Activated CD4-positive, alpha-beta memory T cell treated with anti-CD3 and anti-CD28 coated beads for 36 hours (primary cell): ENCODE measurements at places on chromosomes 11 and 22.
A peak's percentile ranks its signal among the peaks of the same experiment; 100 is the strongest.

- no peak for DNase-seq
Observed at GRCh38 chr11:64477675-64478074, 113.3 kb upstream of the SLC22A12 start.

DNA sequence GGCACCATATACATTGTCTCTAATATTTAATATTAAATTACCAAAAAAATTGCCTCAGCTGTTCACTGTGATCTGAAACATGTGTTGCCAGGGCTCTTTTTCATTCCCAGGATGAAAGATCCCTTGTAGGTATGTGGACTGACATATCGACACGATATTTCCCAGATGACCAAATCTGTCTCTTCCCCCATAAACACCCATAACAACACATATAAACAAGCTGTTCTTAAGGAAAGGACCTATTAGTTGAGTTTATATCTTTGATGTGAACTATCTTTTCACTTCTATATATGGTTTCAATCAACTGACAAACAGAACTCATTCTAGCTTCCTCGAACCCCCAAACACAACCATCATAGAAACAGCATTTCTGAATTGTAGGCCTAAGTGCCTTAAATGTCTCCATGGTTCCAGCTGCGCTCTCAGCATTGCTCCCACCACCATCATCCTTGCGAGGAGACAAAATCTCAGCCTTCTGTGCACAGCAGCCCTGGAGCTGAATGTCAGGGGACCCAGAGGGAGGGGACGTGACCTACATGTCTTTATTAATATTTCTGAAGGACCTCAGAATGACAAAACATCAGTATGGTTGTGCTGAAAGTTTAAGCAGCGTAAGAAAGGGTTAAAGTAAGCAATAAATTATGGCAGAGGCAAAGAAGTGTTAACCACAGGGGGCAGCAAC, 67.0 kb downstream of the ETS1 start:
- DNase-seq, result no peak

GRCh38 chr11:7513234-7514098, at the start of gene PPFIBP2:
Gene PPFIBP2, plus strand, starts transcription at chr11:7513999. Its CDS starts 35,477 bp downstream, at chr11:7549476.
- DNase-seq, result peak; percentile 88

DNA sequence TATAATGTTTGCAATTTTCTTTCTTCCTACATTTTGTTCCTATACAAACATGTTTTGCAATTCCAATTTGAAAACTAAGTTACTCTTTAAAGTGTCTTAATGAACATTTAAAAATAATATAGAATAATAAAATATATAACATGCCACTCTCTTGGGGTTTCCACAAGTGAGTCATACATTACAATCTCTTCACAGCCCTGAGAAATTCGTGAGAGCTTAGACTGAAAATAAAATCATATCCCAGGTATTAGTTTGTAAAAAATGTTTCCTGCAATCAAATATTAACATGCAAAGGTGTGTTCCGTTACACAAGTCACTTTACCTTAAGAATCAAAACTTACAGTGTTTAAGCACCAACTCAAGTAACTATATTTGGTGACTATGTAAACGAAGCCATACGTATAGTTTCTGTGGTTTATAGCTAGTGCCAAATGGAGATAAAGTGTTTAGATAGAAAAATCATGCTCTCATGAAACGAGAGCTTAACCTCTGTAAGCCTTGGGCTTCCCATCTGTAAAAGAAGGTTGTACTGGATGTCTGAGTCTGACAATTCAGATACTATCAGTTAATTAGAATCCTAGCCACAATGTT, 253.6 kb upstream of the ANO3 start:
- no peak for DNase-seq

GRCh38 chr11:65719871-65720210, 757 bp downstream of the RNASEH2C start:
- peak; percentile 57 for DNase-seq

DNA sequence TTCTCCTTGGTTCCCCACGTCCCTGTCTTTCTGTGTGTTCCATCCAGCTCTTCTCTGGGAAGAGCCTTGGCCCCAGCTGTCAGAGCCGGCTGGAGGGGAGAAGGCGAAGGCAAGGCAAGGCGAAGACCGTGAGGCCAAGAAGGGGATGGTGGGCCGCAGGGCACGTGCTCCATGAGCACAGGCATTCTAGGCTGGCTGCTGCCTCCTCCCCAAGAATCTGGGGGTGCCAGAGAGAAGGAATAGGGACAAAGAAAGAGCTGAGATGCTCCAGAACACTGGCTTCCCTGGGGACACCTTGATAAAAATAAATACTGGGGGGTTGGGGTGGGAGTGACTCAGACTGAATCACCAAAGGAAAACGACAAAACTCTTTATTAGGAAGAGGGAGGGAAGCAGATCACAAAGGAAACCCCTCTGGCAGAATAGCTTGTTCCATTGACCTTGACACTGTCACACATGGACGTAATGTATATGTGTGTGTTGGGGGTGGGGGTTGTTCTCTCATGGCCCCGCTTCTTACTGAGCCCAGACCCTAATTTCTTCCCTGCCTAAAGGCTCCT, 52.5 kb downstream of the NECTIN1 start:
- DNase-seq, result no peak

GRCh38 chr22:23034621-23035556, 35.4 kb upstream of the GNAZ start:
- no peak for DNase-seq

DNA sequence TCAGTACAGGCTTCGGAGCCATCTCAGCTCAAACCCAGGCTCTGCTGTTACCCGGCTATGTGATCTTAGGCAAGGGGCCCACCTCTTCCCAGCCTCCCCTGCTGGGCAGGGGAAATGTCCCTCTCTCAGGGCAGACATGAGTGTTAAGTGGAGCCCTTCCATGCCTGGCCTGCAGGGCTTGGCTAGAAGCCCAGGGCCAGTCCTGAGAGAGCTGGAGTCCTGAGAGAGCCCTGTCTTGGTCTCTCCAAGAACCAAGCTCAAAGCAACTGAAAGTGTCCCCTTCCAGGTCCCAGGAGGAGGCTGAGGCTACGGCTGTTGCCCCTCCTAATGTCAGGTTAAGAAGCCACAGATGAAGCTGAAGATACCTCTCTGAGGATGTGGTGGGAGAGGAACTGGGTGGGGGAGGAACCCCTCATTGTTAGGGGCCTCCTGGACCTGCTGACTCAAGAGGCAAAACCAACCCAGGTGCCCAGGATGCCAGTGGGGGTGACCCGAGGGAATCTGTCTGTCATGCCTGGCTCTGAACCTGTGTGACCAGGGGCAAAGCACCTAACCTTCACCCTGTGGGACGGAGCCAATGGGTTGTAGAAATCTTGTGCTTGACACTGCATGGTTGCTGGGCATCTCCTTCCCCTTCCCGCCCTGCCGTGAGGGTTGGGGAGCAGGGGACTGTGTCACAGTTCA, 4.2 kb downstream of the ZP1 start:
- no peak for DNase-seq

GRCh38 chr11:67614730-67615714, 8.3 kb downstream of the NDUFV1 start:
- DNase-seq, result peak; percentile 81

DNA sequence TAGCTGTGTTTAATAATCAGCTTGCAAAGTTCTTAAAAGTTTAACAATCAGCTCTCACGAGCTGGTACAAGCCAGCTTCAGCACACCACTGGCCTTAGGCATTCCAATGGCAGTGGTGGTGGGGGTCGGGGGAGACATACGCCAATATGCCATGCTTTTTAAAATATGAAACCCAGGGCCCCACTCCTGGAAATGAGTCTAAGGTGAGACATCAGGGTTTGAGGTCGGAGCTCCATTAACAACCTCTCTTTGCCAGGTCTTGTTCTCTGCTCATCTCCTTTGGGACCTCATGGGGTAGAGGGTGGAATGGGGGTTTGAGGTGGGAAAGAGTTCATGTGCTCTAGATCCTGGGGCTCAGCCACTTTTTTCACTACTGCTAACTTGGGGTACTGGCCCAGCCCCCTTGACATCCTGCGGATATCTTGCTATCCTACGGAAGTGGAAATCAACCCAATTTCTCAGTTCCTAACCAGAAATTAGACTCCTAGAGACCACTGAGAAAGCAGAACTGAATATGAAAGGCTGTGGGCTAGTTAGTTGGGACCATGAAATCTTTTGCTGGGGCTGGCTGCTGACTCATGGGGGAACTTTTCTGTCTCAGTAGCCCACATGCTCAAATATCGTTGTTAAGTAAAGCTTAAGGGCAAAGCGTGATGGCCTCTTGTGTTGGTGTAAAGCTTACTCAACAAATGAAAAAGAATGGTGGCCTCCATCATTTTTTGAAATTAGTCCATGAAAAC, 90.1 kb downstream of the PDHX start:
- DNase-seq, result peak; percentile 73

DNA sequence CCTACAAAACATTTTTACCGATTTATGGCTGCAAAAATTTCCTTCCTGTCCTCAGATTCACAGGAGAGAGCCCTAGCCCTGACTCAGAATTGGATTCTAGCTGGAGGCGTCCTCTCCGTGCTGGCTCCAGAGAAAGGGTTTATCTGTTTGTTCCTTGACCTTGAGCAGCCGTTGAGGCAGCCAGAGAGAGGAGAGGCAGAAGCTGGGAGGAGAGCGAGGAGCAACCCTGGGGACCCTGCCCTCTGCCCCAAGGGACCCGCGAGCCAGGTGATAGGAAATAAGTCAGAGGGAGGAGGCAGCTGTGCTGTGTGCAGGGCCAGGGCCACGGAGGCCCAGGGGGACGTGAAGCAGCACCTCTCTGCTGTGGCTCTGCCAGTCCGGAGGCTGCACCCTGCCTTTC, 75.6 kb downstream of the IGLL1 start:
- no peak for DNase-seq

DNA sequence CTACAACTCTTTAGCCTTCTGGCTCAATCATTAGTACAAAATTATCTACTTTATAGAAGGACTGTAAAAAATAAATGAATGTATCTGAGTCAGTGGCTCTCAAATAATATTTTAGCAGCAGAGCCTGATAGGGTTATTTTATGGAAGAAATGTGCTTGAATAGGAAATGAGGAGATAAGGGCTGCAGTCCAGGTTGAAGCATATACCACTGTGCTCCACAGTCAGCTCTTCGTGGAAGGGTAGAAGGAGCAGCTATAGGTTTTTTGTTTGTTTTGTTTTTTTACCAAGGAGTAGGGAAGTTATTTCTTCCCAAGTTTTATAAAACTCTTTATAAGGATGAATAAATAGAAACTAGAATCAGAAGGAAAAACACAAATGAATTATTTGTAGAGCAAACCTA, 242.0 kb downstream of the DLG2 start:
- no peak for DNase-seq

- DNase-seq, result no peak
Observed at GRCh38 chr22:26466196-26466595, 17.4 kb downstream of the HPS4 start.

- DNase-seq, result no peak
Observed at GRCh38 chr11:108538022-108538424, 39.8 kb upstream of the POGLUT3 start.

GRCh38 chr11:69654660-69655478, 13.9 kb downstream of the CCND1 start:
- DNase-seq, result no peak

DNA sequence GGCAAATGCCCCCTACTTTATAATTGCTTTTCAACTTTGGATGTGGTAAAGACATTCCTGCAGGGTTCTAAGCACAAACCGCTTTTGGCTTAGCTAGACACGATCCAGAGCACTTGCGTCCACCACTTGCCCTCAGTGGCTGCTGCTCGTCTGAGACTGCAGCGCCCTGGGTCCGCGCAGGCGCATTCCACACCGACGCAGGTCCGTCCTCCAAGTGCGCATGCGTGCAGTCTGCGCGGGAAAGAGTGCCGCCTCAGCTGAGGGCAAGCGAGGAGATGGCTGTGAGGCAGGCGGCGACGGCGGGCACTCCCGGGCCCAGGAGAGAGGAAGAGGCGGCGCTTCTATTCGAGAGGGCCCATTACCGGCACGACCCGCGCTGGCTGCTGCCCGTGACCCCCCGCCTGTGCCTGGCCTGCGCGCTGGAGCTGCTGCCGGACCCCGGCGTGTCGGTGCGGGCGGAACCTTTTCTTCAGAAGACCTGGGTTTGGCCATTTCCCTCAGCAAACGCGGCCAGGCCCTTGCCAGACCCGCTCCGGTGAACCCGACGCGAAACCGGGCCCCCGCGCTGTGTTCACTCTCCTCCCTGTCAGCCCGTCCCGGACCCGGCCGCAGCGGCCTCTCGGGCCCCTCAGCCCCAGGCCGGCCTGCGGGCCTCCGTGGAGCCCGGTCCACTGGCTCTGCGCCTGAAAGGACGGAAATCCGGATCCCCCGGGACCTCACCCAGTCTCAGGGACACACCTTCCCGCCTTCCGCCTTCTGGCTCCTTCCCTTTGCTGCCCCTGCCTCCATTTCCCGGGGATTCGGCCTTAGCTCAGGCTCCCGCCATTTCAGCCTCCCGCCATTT, at the start of gene MEI1:
Gene MEI1 (plus strand): TSS at position 240 of the 844 bp plus-strand sequence. CDS start 36 bp downstream, at position 276.
- DNase-seq, result peak; percentile 95

DNA sequence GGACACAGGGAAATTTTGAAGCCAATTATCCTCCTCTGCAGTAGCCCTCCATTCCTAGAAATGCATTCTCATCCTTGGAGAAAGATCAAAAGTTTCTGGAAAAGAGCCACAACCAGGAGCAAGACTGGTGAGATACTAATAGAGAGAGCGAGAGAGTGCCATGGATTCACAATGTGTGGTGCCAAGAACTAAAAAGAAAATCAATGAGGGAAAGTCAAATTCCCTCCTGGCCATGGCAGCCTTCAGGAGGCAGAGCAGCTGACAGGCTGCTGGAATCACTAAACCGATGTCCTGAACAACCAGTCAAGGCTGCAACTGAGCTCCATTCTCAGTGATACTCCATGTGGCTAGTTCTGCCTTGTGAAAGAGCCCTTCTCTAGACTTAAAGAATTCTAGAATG, 561.0 kb downstream of the SOX6 start:
- no peak for DNase-seq

- peak; percentile 87 for DNase-seq
Observed at GRCh38 chr11:128859563-128860441, 7.3 kb downstream of the KCNJ1 start.

- DNase-seq, result peak; percentile 27
Observed at GRCh38 chr22:45968751-45969413, 8.1 kb downstream of the WNT7B start.

GRCh38 chr22:42676059-42676607, 26.9 kb upstream of the CYB5R3 start:
- no peak for DNase-seq

- DNase-seq, result no peak
Observed at GRCh38 chr11:35676611-35676965, 14.0 kb downstream of the TRIM44 start.

- no peak for DNase-seq
Observed at GRCh38 chr11:3225826-3226750, 6.1 kb downstream of the MRGPRE start.

GRCh38 chr11:80041136-80042000, 600.5 kb upstream of the TENM4 start:
- no peak for DNase-seq

GRCh38 chr11:112033902-112034301, 8.7 kb downstream of the DLAT start:
- no peak for DNase-seq

DNA sequence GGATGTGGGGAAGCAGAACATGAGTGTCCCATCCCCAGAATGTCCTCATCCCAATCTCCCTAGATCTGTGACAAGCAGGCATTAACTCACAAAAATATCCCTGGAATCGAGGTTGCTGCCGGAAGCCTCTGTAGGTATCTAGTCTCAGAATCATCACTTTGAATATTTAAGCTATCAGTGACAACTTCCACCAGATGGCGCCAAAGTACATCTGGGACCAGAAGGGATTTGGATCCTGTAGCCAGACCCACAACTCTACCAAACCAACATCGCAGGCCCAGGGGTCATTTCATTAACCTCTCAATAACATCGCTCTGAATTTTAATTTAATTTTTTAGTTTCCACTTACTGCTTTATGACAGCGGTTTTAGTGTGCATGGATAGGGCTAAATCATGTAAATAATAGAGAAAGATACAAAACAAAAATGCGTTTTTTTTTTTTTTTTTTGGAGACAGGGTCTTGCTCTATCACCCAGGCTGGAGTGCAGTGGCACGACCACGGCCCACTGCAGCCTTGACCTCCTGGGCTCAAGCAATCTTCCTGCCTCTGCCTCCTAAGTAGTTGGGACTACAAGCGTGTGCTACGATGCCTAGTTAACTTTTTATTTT, 1.1 kb upstream of the EXT2 start:
- peak; percentile 77 for DNase-seq
